ENCODE measurements at places on chromosomes 2 and 18.

GRCh38 chr2:69469375-69469774 lies 32.1 kb upstream of the NFU1 start:
- no peak for DNase-seq

GRCh38 chr2:166375736-166376487 lies at the start of gene SCN9A:
TSS of gene SCN9A (minus strand) at chr2:166375944. CDS start at chr2:166311756, 64,188 bp downstream.
- DNase-seq = no peak

GRCh38 chr2:221345516-221345915 lies 226.6 kb downstream of the EPHA4 start:
- DNase-seq = no peak

DNA sequence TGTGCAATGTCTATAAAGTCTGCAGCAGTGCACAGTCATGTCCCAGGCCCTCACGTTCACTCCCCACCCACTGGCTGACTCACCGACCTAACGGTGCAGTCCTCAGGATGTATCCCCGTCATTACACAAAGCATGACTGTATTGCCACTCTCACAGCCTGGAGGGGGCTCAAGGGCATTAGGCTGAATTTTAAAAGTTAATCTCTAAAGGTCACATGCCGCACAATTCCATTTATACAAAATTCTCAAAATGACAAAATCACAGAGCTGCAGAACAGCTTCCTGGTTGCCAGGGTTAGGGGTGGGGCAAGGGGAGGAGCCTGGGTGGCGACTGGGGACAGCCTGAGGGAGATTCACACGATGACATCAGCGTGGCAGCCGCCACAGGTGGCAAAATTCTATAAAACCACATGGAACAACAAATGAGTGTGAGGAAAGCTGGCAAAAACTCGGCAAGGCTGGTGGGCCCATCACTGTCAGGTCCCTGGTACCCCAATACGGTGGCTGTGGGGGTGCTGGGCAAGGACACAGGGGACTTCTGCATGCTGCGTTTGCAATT lies 97.6 kb downstream of the NDUFA10 start:
- no peak for DNase-seq

- DNase-seq = no peak
Observed at GRCh38 chr2:159550231-159550630, 66.1 kb downstream of the BAZ2B start.

- DNase-seq = no peak
Observed at GRCh38 chr2:111712940-111713515, 171.0 kb downstream of the ANAPC1 start.

GRCh38 chr2:218294430-218295022 lies 2.2 kb upstream of the TMBIM1 start:
- no peak for DNase-seq

- DNase-seq = no peak
Observed at GRCh38 chr2:101995804-101996203, 4.0 kb downstream of the IL1R2 start.

GRCh38 chr18:37173384-37173783 lies 344.5 kb downstream of the KIAA1328 start:
- no peak for DNase-seq

DNA sequence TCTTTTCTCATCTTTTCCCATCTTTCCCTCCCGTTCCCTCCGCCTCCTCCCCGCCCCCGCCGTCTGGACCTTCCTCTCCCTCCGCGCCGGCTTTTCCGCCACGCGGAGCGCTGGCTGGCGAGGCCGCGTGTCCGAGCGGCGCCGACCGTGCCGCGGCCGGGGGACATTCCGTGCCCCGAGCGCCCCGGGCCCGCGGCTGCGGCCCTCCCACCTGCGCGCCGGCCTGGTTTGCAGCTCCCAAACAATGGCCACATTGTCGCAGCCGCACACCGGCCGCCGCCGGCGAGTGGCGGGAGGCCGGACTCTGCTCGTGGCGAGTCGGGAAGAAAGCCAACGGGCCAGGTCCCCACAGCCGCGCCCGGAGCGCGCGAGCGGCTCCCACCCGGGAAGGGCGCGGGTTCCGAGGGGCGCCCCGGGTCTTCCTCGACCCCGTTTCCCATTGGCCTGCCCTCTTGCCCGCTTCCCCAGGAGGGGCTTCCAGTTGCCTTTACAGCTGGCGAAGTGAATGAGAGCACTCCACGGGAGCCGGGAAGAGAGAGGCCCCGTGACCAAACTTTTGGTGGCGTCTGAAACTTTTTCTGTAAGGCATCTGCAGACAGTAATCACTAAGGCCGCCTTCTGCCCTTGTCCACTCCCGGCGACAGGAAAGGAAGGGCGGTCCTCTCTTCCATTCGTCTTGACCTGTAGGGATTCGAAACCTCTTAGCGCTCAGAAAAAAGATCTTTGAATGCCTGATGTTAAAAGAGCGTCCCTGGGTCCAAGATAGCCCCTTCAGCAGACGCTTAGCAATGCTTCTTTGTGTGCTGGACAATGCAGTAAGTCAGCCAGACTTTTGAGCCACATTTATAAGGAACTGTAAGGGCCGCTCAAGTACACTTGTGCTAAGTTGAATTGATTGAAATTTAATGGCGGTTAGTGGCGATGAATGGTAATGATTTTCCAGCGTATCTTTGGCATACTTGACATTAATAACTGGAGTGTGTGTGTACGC lies 6.2 kb downstream of the GLI2 start:
- DNase-seq = no peak

DNA sequence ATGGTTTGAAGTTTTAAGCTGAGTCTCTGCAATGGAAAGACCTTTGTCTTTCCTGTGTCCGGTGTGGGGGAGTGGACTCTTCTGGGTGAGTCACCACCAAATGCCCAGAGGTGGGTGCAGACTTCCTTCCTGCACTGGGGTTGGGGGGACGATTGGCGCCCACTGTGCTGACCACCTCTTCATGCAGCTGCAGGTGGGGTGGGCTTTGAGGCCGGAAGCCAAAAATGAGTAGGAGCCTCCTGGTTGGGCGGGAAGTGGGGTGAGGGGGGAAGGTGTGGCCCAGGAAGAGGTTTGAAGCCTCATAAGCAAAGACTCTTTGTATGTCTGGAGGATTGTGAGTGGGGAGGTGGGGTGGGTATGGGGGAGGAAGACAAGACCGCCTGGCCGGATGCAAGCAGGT lies 27.6 kb downstream of the PAX8 start:
- DNase-seq = no peak

DNA sequence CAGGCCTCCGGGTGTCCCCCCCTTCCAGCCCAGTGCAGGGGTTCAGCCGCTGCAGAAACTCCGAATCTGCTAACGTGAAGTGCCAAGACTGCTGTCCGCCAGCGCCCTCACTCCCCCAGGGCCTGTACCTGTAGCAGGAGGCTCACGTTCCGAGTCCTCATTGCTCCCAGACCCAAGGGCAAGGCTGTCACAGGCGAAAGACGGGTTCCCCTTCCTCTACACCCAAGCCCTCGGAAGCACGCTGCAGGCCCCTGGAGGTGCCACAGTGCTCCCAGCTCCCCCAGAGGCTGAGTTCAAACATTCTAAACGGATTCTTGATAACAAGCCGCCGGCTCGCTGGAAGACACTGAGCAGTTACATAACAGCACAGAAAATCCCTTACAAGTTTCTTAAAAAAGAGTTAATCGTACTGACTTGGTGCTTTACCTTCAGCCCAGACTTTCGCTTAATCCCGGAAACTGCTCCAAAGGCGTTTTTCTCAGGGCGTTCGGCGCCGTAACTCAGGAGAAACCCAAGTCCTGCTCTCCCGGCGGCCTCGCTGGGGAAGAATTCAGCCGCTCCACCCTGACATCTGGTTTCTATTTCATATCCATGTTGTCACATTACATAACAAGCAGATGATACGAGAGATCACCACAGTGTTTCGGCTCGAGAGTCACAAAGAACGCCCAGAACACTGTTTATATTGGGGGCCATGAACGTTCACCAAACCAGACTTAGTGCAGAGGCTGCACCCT lies 92.0 kb downstream of the HDAC4 start:
- DNase-seq = no peak

DNA sequence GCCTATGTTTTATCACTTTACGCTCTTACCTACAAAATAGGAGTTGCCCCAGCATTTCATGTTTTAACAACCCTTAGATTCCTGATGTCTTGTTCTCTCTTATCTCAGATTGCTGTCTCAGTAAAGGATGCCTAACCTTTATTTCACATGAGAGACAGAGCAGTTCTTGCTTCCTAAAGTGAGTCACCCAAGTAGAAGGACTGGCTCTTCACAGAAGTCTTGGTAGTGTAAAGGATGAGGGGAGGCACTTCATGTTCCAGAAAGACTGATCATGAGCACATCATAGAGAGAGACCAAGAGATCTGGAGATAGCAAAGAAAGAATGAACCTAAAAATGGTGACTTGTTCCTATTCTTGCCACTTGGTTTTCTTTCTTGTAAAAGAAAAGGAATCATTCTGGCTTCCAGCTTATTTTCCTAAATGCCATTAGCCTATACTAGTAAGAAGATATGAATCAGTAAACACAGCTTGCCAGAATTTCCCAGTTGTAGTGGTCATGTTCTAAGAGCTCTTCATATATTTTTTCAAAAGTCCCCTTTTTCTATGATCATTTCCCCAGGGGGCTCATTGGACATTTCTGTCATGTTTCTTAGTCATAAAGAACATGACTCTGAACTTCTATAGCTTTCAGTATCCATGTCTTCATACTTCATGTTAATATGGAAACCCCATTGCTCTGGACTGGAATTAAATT lies 54.9 kb downstream of the MAPRE2 start:
- no peak for DNase-seq

DNA sequence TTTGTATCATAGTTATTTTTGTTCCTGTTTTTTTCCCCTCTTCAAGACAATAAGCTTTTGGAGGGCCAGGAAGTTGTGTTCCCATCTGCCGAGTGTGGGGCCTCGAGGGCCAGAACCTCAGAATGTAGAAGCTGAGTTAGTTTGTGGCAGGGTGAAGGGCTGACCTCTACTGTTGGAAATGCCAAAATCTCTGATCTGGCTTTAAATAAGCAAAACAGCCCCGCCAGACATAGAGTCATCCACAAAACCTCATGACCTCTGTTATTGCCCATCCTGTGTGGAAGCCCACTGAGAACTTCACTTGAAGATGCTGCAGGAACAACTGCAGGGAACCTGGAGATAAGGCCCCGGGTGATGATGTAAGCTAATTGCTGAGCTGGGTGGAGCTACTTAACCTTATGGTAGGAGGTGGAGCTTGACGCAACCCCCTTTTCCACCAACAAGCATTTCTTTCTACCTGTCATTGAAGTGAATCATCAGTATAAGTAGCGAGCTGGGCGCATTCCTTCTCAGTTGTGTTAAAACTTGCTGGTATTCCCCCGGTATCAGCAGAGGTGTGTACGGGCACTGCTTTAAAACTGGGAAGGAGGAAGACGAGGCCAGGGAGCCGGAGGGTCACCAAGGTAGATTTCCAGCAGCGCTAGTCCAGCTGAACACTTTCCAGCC lies 177.2 kb downstream of the NEDD4L start:
- no peak for DNase-seq

GRCh38 chr2:233061591-233062450 lies 1.7 kb downstream of the INPP5D start:
- no peak for DNase-seq

DNA sequence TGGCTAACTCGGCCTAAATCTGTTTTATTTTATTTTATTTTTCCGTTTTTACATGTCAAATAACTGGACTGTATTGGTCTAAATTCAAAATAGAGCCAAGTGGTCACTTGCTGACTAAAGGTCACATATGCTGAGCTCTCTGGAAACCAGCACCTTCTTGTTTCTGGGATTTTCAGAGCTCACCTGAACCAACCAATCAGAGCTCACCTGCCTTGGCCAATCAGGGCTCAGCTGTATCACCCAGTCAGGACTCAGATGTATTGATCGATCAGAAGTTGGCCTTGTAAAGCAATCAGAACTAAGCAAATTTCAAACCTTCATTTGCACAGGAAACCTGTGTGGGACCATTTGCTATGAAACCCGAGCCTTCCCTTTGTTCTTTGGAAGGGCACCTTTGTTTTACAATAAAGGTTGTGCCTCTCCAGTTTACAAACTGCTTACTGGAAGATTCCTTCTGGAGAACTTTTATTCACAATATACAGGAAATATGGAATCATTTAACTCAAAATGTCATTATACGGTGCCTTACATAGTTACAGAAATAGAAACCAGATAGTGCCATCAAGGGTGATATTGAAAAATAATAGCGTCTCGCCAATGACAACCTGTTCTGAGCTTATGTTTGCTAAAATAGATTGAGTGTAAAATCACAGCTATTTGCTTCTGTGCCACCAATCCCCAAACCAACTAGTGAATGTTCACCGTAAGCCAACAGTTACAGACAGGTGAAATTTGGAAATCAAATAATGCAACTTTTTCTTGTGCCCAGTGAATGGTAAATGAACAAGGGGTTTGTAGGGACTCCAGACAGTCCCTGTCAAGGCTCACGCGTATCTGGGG lies 17.3 kb upstream of the PSD4 start:
- DNase-seq = no peak

Measured in GM12891 (cell line).